ENCODE measurements at places on chromosomes 1 and 21. TPM values are rescaled to one million over a fixed set of nuclear protein-coding genes. Genes with fewer than 3 reads are reported as not detected.

The ZNF593OS gene
- not detected for total RNA-seq

The WNT4 gene
- not detected for total RNA-seq

The C1orf94 gene
- not detected for total RNA-seq

- DNase-seq, result no peak
These were observed 36.4 kb downstream of the PRKCZ start for GRCh38 chr1:2086446-2087078.

DNA sequence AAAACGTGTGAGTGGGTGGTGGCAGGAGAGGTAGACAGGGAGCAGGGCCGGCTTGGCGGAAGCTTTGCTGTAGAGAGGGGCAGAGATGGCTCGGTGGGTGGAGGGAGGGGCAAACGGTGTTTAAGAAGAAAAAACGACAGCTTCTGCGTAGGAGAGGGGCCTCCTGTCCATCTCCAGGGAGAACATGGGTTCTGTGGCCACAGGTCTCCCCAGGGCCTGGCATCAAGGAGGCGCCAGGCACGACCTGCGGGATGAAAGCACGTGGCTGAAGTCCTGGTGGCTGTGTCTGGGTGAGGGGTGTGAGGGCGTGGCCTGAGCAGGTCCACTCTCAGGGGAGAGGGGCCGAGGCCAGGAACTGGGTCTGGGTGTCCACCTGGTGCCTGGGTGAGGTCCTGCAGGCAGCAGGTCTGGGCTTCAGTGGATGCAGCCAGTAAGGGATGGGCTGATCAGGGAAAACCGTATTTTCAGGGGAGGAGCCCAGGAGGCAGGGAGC lies 940 bp upstream of the PRKCZ start:
- no peak for DNase-seq

DNA sequence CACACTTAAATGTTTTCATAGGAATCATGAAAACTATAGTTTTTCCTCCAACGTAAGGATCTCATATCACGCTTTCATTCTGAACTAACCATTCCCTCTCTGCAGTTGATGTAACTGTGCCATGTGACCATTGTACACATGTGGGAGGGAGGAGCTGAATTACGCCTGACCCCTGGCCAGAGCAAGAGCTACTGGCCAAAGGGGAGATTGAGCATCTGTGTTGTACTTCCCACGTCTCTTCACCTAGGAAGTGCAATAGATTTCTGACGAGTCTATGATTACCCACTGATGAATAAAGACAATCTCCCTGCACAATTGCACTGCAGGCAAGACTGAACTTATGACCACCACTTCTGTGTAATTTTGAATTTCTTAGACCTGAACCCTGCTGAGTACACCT lies 24.0 kb downstream of the PTPRC start:
- DNase-seq, result no peak

Measured in fibroblast of the aortic adventitia (primary cell).